ENCODE measurements at places on chromosomes 1 and 21. TPM values are rescaled to one million over a fixed set of nuclear protein-coding genes. Genes with fewer than 3 reads are reported as not detected.

The CNN3 gene
- 622 TPM for total RNA-seq

The PIGR gene
- not detected for total RNA-seq

The CAPN9 gene
- not detected for total RNA-seq

The DNTTIP2 gene
- total RNA-seq, result 22.3 TPM

The STUM gene
- total RNA-seq, result not detected

The KRTAP19-3 gene
- total RNA-seq, result not detected

The DEPDC1 gene
- 20.5 TPM for total RNA-seq

The SMCP gene
- total RNA-seq, result not detected

The ZMYM4 gene
- total RNA-seq, result 33.3 TPM

The KCNJ15 gene
- total RNA-seq, result 0.12 TPM

The NT5C1A gene
- not detected for total RNA-seq

The IQGAP3 gene
- 18.8 TPM for total RNA-seq

The FNDC10 gene
- total RNA-seq, result 0.87 TPM

The FAM163A gene
- total RNA-seq, result not detected

The TMEM200B gene
- 11.5 TPM for total RNA-seq

The TTC22 gene
- under 0.01 TPM for total RNA-seq

The SHISA4 gene
- total RNA-seq, result 13.9 TPM

The SPRR1B gene
- not detected for total RNA-seq

The SPRR4 gene
- not detected for total RNA-seq

The IL20 gene
- not detected for total RNA-seq

The ZNF648 gene
- not detected for total RNA-seq

The FMO5 gene
- total RNA-seq, result 1.3 TPM

The EVA1C gene
- 24.5 TPM for total RNA-seq

The WDR77 gene
- total RNA-seq, result 25.9 TPM

The ABL2 gene
- 67.8 TPM for total RNA-seq

The MTARC1 gene
- total RNA-seq, result 1.1 TPM

The FAM131C gene
- total RNA-seq, result 0.53 TPM

The FOXD3 gene
- total RNA-seq, result not detected

The RAB7B gene
- 7.5 TPM for total RNA-seq

The NBPF15 gene
- total RNA-seq, result 34.7 TPM

The RGSL1 gene
- total RNA-seq, result not detected

The TTC39A gene
- 3.3 TPM for total RNA-seq

The PBX1 gene
- 53.0 TPM for total RNA-seq

The NR5A2 gene
- total RNA-seq, result 0.12 TPM

The OR2L13 gene
- not detected for total RNA-seq

The CHI3L2 gene
- 0.12 TPM for total RNA-seq

The BTG2 gene
- total RNA-seq, result 13.0 TPM
